ENCODE measurements at places on chromosomes 2 and 18.

- DNase-seq = no peak
These were observed 45.8 kb upstream of the GLS start for GRCh38 chr2:190834890-190835208.

DNA sequence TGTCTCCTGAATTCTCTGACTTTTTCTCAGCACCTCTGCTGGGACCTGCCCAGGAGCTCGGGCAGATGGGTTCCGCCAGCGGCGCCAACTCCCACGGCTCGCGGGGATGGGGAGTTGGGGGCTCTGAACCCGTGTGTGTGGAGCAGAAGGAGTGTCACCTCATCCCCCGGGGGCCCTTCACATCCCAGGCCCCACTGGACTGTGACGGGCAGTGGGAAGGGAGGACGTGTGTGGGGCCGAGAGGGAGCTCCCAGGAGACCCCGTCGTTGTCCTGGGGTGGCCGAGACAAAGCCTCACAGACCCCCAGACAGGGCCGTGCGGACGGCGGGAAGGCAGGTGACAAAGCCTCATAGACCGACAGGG is 130.0 kb upstream of the CTDP1 start:
- DNase-seq = no peak

DNA sequence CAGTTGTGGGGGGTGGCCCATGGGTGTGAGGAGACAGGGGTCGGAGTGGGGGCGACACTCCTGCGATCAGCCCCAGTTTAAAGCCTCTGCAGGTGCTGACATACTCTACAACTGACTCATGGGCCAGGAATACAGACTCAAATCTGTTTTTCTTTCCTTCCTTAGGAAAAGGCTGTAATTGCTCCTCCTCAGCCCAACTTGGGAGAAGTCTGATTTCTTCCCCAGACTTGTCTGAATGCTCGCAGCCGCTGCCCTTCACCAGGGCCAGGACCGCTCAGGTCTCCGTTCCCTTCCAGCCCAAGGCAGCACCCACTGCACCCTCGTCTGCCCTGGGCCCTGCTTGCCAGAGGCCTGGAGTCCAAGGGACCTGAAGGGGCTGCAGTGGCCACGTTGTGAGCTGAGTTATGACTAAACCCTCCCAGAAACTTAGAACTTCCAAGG is 41.3 kb downstream of the RHOB start:
- DNase-seq = no peak

DNA sequence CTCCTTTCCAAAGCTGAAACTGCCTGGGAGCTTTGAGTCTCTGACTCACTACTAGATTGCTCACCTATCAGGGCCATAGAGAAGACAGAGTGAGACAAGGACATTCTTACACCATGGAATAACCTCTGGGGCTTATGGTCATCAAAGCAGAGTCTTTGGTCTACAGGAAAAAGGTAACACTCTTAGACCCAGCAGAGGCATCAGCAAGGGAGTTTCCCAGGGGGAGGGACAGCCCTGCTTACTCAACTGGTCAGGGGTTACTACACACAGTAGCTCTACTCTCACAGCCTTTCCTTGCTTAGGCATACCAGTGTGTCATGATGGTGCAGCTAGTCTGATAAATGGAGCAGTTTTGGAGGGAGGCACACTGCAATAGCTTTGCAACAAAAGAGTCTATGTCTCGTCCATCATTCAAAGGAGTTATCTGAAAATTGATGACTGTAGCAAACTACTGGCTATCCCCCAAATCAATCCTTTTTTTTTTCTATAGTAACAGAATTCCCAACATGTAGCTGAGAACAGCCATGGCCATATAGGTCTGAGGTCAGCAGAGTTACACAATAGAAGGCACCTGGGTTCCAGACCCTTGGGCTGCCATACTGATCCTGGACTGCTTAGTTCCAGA is 22.4 kb upstream of the CD28 start:
- peak; percentile 33 for DNase-seq

DNA sequence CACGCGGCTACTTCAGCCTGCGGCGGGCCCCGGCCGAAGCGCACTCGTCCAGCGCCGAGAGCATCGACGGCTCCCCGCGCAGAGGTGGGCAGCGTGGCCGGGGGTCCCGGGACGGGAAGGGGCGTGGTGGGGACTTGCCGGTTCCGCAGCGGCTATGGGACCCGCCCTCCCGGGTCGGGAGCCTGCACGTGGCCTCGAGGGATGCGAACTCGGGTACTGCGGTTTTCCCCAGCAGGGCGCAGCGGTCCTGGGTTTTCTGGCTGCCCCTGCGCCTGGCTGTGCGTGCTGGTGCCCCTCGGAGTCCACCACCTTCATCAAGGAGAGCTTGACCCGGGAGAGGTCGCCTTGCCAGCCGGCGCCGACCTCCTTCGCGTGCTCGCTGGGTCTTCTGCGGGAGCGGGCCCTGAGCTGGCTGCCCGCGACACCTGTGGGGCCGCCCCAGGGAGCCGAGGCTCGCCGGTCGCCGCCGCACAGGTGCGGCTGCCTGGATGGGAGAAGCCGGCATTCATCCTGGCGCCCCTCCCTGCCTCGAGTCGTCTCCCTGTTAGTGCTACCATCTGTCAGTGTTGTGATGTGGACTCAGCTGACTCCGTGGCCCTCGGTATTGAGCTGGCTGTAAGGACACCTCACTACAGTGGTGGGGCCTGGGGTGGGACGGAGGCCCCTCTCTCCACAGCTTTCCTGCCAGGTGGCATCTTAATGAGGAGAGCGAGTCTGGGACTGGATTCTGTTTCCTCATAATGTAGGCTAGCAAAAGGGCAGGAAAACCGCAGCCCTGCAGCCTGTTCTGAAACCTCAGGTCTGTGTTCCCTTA is 177.3 kb downstream of the AGAP1 start:
- no peak for DNase-seq

DNA sequence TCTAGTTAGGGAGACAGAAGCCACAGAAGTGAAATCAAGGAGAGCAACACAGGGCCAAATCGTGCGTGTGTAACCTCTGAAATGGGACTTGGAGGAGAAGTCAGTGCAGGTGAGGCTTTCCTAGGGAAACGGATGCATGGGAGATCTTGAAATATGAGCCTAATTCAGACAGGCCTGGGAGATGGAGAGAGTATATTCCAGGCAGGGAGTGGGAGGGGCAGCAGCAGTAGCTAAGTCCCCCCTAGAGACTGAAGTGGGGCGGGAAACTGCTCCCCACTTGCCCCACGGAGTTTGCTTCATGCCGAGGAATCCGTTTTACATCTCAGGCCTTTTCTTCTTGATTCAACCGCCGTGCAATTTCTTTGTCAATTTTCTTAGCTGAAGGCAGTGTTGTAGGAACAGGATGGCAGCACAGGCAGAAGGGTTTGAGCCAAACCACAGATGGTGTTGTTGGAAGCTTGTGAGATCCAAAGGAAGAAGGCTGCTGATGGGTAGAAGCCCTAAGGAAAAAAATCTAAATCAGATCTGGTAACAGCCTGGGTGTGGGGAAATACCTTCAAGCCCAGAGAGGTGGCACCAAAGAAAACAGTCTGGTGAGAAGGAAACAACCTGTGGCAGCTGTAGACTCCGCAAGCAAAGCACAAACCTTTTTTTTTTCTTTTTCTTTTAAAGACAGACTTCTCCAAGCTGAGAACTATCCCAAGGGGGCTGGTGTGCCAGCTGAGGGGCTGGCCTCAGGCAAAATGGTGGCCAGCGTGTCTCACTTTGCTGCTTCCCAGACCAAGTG is 40.2 kb downstream of the EPAS1 start:
- DNase-seq = no peak

DNA sequence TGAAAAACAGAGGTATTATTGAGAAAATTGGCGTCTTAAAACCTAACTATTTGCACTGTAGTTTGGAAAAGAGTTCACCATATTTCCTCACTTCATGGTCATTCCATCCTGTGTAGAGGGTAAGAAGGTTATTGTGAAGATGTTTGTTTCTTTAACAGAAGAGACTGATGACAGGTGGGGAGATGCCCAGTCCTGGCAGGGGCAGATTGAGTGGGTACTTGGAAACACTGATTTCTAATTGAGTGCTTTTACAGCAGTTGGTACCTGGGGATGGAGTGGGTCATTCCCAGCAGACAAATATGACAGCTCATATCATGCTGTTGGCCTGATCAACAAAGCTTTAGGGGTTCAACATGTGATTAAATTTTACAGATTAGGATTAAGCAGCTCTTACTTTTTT is 67.5 kb downstream of the MYOM1 start:
- DNase-seq = no peak

- DNase-seq = no peak
These were observed 209.5 kb downstream of the LPIN1 start for GRCh38 chr2:11955884-11956291.

DNA sequence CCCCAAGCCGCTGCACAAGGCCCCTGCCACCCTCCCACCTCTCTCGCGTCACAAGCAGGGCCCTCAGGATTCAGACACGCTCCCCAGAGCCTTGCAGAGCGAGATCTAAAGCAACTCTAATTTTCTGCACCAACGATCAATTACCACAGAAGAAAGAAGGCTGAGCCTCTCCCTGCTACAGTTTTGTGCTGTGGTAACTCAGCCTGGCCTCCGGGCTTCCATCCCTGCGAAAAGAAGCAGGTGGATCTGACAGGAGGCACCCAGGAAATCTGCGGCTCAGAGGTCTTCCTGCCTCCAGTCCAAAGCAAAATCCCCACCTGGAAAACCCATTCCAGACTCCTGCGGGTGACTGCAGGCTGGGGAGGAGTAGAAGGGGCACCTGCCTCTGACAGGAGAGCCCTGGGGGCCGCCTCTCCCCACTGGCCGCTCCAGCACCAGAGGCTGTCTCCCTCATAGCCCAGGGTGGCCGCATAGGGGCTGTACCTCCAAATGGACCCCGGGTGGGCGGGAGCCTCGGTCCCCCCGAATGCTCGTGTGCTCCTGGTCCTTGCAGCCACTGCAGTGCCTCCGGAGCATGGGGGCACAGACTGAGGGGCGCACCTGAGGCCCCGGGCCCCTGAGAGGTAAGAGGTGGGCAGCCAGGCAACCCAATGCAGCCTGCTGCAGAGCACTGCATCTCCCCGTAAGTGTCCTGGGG is 31.0 kb downstream of the PXDN start:
- no peak for DNase-seq

DNA sequence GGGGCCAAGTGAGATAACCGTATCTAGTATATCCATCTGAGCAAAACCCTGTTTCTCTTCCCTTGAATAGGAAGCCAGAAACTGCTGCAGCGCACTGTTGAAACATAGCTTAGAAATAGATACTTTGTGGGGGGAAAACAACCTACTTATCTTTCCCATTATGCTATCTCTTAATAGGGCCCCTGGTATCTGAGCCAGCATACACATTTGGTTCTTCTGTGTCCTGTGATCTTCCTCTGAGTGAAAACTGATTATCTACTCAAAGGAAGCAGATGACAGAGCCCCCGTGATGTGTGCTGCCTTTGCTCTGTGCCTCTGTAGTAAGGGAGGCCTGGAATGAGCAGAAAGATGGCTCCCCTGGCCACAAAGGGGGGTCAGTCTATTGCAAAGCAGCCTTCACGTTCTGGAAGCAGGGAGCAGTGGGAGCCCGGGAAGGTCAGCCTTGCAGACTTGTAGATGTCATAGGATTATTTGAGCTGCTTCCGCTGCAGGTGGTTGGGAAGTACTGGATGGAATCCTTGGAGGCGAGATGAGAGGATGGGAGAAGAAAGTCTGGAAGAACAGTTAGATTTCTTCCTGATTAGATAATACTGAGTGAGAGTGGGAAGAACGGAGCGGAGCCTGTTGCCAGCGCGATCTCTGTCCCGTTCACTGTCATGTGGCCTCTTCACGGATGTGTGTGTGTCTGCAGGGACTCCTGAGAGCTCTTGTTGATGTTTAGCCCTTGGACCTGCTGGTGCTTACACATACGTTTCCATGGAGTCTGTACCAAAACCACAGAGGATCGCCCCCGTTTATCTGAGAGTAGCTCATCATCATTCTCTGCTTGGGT is 150.1 kb downstream of the AGAP1 start:
- no peak for DNase-seq

- no peak for DNase-seq
These were observed 30.3 kb upstream of the RMP24 start for GRCh38 chr18:35942133-35942532.

DNA sequence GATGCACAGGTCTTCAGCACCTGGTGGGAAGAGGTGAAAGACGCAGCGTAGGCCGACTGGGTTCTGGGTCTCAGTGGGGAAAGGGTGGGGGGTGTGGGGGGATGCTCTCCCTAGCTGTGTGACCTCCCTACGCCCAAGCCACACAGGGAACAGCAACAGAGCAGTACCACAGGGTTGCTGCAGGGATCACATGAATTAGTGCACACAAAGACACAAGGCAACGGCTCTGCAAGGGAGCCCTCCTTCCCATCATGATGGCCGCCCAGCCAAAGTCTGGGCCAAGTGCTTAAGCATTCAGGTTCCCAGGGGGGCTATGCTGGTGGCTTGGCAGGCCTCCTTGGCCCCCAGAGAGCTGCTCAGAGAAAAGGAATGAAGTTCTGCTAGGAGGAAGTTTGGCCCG is 28.2 kb upstream of the GBX2 start:
- no peak for DNase-seq

- DNase-seq = no peak
These were observed 4.5 kb upstream of the DYM start for GRCh38 chr18:49464718-49465598.

- no peak for DNase-seq
These were observed 26.6 kb downstream of the MLPH start for GRCh38 chr2:237513693-237514092.

DNA sequence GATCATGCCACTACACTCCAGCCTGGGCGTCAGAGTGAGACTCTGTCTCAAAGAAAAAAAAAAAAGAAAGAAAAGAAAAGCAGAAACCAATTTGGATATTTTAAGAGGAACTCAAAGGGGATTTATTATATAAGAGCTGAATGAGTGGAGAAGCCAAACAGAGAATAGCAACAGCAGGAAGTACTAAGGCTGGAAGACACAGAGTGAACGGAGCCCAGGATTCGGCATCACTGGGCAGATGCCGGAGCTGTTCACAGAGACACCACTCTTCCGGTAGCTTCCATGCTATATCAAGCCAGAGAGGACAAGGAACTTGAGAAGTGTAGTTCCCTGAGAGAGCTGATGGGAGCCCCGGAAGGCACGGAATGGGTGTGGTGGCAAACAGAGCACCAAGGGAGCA is 47.0 kb upstream of the CABLES1 start:
- no peak for DNase-seq

DNA sequence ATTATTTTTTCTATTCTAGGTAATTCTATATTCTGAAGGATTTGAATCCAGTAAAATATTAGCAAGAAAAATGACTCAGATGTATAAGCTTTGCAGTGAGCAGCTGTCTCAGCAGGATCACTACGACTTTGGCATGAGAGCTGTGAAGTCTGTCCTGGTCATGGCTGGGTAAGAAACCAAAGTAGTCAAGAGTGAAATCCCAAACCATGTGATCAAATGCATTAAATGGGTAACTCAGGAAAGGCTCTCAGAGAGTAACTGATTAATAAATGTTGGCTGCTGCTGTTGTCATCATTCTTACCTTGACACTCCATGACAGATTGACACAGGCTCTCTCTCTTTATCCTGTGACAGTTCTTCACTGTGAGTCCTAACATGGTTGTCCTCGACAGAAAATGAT is 124.1 kb downstream of the DNAH6 start:
- no peak for DNase-seq

- no peak for DNase-seq
These were observed 53.2 kb downstream of the EEF1B2 start for GRCh38 chr2:206212673-206213513.
